ENCODE measurements at places on chromosomes 5 and 9.

DNA sequence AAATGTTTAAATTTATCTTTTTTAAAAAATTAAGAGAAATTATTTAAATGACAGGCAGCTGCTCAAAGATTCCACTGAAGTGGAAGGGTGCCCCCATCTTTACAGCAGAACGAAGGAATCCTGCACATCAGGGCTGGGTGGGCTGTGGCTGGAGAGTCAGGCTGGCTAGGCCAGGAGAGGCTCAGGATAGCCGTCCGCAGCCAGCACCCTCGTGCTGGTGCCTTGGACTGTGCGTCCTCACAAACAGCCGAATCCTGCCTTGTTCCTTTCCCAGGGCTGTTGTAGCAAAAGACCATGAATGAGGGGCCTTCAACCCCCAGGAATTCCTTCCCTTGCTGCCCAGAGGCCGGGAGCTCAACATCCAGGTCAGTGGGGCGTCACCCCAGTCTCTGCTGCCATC is 64.6 kb upstream of the FCN1 start:
- no peak for DNase-seq

GRCh38 chr5:154081246-154081645 is 42.5 kb downstream of the MFAP3 start:
- DNase-seq: no peak

- DNase-seq: no peak
These were observed 1.4 kb upstream of the GABRB2 start for GRCh38 chr5:161547738-161548486.

- DNase-seq: no peak
These were observed 8.9 kb downstream of the IRF1 start for GRCh38 chr5:132481596-132482211.

DNA sequence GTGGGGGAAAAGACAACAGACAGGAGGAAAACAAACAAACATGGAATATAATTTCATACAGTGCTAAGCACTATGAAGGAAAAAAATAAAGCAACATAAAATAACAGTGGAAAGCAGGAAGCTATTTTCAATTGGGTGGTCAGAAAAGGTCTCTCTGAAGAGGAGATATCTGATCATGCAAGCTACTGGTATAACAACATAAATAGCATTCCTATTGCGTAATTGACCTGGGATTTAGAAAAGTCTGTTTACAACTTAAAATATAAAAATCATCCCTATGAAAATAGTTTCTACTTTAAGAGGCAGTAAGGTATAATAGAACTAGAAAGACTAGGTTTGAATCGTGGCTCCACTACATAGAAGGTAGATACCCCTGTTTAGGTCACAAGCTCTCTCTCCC is 61.4 kb downstream of the FBXW11 start:
- no peak for DNase-seq

DNA sequence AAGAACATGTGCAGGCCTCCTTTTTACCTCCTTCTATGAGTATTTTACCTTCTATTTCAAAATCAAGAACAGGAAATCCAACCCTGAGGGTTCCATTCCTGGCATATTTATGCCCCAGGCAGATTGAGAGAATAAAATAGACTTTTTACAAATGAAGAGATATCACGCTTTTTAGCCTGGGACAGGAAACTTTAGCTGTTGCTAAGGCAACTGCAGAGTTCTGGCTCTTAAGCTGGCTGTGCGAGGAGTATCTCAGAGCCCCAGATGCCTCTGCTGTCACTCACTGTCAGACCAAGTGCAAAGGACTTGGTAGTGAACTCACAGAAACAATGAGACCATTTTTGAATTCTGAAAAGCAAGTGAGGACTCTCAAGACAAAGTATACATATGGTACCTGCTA is 69.5 kb upstream of the HSPB3 start:
- DNase-seq: no peak

- no peak for DNase-seq
These were observed 1.6 kb downstream of the BSPRY start for GRCh38 chr9:113350937-113351336.

DNA sequence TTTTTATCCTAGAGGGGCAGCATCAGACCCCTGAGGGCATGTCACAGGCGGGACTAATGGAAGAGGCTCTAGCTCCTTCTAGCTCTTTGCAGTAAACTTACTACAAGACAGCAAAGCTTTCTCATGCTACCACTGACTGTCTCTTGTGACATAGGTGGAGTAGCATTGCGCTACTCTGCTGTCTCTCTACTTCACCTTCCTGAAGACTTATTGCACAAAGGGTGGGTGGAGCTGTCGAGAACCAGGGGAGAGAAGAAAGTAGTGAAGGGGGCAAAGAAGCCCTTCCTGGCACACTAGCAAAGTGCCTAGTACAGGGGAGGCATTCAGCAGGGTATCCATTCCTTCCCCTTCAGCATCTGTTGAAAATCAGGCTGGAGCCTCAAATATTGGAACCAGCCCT is 36.1 kb upstream of the NEK6 start:
- no peak for DNase-seq

GRCh38 chr5:149940077-149940574 is 4.5 kb downstream of the PDE6A start:
- no peak for DNase-seq

DNA sequence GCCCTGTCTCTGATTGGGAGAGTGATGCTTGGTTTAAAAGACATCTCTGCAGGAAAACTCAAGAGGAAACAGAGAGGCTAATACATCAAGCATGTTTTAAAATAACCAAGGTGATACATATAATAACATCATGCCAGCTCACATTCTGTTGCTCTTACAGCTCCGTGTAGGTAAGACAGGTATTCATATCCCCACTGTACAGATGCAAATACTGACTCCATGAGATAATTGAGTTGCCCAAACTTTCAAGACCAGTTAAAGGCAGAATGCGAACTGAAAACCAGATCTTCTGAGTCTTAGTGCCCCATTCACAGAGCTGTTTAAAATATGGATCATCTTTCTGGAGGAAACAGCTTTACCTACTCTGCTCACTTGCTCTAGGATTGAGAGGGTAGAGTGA is 214.0 kb downstream of the PIK3R1 start:
- no peak for DNase-seq

DNA sequence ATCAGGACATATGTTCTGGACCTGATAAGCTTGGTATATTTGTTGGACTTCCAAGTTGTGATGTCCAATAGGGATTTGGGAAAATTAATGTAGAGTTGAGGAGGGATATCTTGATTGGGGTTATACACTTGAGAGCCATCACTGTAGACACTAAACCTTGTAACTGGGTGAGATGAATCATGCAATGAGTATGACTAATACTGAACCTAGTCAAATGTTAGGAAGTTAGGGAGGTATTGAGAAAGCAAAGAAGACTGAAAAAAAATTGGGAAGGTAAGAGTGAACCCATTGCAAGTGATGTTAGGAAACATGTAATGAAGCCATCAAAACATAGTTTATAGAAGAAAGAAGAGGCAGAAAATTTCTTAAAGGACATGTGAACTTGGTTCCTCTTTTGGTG is 668.4 kb upstream of the CDH9 start:
- DNase-seq: no peak

DNA sequence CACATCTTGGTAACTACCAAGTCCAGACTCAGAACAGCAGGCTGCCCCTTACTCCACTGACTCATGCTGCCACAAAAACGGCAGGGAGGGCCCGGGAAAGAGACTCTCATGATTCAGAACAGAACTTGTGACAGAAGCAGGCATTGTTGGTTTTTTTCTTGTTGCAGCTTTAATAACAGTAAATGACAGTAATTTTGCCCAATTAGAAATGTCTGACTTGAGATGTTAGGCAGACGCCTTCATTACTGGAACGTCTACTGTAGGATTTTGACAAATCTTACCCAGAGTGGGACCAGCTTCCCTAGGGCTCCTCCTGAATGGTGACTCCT is 77.9 kb downstream of the SEMA5A start:
- DNase-seq: no peak

DNA sequence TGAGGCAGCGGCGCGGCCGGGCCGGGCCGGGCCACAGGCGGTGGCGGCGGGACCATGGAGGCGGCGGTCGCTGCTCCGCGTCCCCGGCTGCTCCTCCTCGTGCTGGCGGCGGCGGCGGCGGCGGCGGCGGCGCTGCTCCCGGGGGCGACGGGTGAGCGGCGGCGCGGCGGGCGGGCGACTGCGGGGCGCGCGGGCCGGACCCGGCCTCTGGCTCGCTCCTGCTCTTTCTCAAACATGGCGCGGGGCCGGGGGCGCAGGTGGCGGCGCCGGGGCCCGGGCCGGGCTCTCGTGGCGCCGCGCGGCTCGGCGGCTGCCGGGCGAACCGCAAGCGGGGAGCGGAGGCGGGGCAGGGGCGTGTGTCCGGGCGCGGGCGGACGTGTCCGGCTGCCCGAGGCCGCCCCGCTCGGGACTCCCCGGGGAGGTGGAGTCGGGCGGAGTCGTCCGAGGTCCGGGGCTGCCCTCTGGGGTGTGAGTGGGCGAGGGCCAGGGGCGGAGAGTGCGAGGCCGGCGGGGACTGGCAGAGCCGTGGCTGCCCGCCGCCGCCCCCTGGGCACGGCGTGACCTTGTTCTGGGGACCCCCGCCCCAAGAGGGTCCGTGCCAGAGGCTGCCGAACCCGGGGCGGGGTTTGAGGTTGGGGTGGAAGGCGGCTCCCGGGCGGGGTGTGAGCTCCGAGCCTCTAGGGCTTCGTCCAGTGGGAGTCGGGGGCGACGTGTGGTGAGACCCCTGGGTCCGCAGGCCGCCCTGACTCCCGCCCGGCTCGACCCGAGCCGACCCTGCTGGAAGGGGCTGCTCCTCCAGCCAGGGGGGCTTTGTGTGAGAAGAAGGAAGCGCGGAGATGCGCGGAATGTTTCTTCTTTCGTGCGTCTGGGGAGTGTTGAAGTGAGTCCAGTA is 485 bp downstream of the TGFBR1 start:
- DNase-seq: no peak

GRCh38 chr5:74044936-74045335 is 418.9 kb downstream of the ARHGEF28 start:
- DNase-seq: no peak

- DNase-seq: no peak
These were observed 671 bp downstream of the LRRC26 start for GRCh38 chr9:137168904-137169856.

GRCh38 chr9:35195683-35196082 is 33.9 kb downstream of the UNC13B start:
- DNase-seq: no peak

DNA sequence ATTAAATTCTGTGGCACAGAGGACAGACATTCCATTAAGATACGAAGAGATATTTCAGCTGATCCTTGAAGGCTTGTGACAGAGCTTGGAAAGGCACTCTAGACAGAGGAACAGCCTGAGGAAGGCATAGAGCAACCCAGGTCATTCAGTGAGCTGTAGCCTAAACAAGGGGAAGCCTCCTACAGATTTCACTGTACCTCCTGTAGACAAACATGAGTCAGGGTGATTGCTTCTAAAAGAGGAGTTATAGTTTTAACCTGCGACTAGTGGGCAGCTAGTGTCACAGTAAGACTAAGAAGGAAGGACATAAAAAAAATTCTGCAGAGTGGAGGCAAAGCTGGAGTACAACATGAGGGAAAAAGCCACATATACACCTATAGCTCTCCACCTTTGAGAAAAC is 43.5 kb upstream of the ANKDD1B start:
- DNase-seq: no peak

DNA sequence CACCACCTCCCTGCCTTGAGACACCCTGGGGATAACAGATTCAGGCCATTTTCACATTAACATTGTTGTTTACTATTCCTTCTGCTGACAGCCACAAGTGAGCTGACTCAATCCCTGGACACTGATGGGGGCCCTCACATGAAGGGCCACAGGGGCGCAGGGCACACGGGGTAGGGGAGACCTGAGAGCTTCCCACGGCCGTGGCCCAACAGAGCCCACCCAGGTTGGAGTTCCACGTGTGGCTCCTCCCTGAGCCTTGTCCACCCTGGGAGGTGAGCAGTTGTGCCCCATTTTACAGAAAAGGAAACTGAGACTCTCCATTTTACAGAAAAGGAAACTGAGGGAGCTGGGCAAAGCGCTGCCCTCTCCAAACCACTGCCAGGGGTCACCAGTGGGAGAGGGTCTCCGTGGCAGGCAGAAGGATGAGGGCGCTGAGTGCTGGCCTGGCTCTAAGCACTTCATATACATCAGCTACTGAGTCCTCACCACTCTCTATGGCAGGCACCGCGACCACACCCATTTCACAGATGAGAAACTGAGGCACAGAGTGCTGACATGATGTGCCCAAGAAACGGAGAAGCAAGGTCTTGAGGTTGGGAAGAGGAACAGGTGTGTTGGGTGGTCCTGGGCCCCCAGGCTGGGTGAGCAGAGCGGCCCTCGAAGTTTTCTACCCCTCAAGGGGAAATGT is 2.3 kb downstream of the NINJ1 start:
- DNase-seq: no peak

DNA sequence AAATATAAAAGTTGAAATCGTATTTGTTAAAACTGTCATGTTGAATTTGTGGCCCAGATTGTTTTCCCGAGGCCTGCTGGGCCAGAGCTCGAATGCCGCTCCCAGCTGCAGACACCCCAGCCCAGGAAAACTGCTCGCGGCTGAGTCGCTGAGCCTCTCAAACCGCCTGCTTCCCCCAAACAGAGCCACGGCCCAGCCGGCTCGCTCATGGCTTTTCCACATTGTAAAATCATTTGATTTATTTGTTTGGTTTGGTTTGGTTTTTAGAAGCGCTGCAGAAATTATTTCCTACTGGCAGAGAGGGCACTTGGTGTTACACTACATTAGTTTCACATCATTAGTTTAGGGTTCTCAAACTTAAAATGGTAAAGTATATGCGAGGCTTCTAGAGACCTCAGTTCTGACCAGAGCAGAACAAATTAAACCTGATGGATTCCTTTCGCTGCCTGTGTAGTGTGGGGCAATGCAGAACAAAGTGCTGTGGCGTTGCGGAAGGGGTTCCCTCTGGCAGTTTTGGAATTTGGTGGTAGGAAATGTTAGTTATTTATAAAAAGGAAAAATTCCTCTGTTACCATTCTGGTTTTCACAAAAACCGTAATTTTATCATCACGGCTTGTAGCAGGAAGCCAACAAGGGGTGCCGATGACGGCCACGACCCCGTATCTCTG is 156.5 kb upstream of the PITX1 start:
- no peak for DNase-seq

DNA sequence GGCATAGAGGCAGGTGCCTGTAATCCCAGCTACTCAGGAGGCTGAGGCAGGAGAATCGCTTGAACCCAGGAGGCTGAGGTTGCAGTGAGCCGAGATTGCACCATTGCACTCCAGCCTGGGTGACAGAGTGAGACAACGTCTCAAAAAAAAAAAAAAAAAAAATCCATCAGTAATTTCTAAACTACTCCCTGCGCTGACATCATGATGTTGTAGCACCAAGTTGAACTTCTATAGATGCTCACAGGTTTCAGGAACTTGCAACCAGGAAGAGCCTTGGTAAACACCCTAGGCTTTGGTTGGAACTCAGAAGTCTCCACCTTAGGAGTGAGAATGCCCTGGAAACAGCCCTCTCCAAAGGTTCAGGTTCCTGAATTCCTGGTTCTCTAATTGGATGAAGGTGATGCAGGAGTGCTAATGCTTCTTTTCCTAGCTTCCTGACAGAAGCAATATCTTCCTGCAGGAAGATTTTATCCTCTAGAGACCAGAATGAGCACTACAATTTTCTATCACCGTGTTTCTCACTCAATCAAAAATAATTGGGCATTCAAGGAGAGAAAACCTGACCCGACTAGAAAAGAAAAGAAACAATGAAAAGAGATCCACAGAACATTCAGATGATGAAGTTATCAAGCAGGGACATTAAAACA is 469.6 kb downstream of the GADD45G start:
- DNase-seq: no peak
